Thymus (tissue), 14 donors: ENCODE measurements at places on chromosomes 3 and 15. TPM values are rescaled to one million over a fixed set of nuclear protein-coding genes. Genes with fewer than 3 reads are reported as not detected.

Gene MEX3B
- 4.1 TPM for total RNA-seq

Gene TRH
- total RNA-seq = 0.52 TPM

- DNase-seq = no peak
Measured at GRCh38 chr3:40407611-40408010, 20.6 kb downstream of the ENTPD3 start.

DNA sequence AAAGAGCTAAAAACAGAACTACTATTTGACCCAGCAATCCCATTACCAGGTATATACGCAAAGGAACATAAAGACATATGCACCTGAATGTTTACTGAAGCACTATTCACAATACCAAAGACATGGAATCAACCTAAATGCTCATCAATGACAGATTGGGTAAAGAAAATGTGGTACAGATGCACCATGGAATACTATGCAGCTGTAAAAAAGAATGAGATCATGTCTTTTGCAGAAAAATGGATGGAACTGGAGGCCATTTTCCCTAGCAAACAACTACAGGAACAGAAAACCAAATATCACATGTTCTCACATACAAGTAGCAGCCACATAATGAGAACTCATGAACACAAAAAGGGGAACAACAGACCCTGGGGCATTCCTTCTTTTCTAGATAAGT lies 208.9 kb upstream of the LRRFIP2 start:
- no peak for DNase-seq

GRCh38 chr3:45273681-45274515 lies 47.8 kb upstream of the TMEM158 start:
- no peak for DNase-seq

DNA sequence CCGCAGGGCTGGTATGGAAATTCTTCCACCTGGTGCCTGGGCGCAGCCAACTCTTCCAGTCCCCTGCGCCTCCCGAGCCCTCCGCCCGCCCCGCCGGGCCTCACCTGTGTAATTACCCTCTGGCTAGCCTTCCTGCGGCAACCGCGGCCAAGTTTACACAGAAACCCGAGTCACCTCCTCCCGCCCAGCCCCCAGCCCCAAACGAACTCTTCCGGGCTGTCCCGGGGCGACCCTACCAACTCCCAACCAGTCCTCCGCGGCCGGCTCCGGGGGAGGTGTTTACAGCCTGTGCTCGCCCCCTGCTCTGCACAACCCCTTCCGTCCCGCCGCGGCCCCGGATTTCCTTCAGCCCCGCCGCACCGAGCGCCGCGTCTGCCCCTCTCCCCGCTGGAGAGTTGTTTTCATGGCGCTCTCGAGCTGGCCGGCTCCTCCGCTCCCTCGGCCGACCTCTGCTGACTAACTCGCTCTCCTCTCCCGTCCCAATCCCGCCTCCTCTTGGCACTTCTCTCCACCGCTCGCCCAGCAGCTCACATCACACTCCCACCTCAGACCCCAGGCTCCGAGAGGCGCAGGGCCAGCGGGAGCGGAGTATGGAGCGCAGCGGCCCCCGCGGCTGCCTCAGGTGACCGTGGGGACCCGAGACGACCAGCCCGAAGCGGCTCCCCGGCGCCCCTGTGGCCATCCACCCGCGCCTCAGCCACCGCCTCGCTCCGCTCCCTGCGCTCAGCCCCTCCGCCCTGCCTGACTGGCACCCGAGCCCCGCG lies 538 bp downstream of the ATOSA start:
- peak; percentile 59 for DNase-seq

Gene IMPG2
- total RNA-seq = 0.52 TPM

Gene HYAL1
- 0.09 TPM for total RNA-seq

Gene AADAC
- total RNA-seq = 0.19 TPM

- DNase-seq = no peak
Measured at GRCh38 chr15:65081270-65081669, 4.7 kb downstream of the KBTBD13 start.

DNA sequence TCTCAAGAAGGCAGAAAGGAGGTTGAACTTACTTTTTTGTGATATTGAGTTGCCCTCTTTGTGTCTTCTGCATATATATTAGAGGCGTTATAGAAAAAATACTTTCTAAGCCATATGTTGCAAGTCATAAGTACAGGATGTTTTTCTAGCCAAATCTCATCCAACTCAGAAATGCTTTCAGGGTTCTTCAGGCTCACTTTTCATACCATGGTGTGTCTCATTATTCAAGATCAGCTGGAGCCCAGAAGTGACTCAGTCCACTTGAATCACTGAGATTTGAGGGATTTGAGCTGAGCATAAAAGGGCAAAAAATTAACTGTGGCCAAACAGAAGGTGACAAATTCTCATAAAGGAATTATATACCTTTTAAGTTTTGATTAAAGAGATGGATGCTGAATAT lies 157.3 kb downstream of the WNT5A start:
- no peak for DNase-seq

GRCh38 chr15:100692671-100693070 lies 90.3 kb downstream of the ASB7 start:
- no peak for DNase-seq

Gene ANKRD34C
- total RNA-seq = under 0.01 TPM

GRCh38 chr15:80780416-80781221 lies 1.4 kb downstream of the CEMIP start:
- DNase-seq = peak; percentile 38

DNA sequence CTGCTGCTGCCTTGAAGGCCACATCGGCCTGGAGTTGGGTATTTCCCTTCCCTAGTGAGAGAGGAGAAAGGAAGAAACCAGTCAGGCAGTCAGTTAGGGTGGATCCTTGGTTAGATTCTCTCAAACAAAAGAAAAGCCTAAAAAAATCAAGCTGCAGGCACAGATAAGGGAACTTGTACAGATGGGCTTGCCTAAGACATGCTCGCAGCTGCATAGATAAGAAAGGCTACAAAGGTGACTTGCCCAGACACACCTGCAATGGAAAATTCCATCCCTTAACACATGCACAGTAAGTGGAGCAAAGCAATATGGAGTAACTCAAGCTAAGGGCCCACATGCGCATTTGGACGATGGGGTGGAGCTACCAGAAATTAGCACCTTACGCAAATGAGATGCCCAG lies 199.7 kb upstream of the ARPP21 start:
- DNase-seq = peak; percentile 55

Gene BCL6
- total RNA-seq = 26.8 TPM

- DNase-seq = no peak
Measured at GRCh38 chr3:146796078-146796477, 190.9 kb upstream of the PLSCR5 start.

- DNase-seq = no peak
Measured at GRCh38 chr3:57616233-57616632, 19.1 kb upstream of the ARF4 start.

- no peak for DNase-seq
Measured at GRCh38 chr3:178146406-178146831, 389.8 kb upstream of the KCNMB2 start.

- DNase-seq = no peak
Measured at GRCh38 chr3:180516368-180516767, 85.6 kb upstream of the TTC14 start.

DNA sequence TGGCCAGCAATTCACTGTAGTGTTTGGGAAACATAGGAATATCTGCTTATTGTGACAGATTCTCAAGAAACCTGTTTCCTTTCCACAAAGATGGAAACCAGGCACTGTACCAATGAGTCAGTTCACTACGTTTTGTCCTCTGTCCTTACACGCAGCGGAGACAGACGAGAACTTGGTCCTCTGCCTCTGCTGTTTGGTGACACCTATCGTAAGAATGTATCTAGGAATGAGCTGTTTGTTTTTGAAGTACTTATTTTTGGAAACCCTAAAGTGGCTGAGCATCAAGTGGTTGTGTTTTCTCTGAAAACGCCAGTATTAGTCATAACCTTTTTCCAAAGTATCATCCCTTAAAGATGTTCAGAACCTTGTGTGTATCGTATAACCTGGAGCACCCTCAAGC lies 93.0 kb downstream of the PGPEP1L start:
- no peak for DNase-seq

DNA sequence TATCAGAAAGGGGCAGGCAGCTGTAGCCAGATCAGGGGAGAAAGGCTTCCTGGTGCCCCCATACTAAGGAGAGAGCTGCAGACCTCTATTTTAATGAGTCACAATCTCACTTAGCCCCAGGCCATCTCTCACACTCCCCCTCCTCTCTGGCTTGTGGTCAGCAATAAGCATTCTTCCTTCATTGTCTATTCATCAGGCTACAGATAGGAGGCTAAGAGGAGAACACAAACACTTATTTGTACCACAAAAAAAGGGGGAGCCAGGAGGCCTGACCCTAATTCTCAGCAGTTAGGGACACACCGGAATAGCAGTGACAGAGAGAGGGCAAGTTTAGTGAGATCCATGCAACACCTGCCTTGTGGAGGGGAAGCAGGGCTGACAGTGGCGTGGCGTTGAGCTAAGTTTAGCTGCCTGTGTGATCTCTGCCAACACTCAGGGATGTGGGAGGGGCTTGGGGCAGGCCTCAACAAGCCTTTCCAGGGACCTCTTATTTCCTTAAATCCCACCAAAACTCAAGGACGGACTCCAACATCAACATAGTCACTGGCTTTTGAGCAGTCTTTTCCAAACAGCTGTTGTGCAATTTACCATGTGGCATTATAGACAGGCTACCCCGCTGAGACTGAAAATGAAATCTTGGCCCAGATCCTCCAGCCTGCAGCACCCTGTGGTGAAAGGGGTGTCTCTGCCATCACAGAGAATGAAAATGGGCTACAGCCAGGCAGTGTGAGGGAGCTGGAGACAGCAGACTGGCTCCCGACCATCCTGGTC lies 191.9 kb upstream of the TSC22D2 start:
- no peak for DNase-seq

Gene ARNT2
- total RNA-seq = 1.4 TPM

- DNase-seq = no peak
Measured at GRCh38 chr3:55446850-55447249, 40.3 kb downstream of the WNT5A start.

- DNase-seq = peak; percentile 11
Measured at GRCh38 chr15:52529341-52529924, 753 bp upstream of the MYO5A start.

DNA sequence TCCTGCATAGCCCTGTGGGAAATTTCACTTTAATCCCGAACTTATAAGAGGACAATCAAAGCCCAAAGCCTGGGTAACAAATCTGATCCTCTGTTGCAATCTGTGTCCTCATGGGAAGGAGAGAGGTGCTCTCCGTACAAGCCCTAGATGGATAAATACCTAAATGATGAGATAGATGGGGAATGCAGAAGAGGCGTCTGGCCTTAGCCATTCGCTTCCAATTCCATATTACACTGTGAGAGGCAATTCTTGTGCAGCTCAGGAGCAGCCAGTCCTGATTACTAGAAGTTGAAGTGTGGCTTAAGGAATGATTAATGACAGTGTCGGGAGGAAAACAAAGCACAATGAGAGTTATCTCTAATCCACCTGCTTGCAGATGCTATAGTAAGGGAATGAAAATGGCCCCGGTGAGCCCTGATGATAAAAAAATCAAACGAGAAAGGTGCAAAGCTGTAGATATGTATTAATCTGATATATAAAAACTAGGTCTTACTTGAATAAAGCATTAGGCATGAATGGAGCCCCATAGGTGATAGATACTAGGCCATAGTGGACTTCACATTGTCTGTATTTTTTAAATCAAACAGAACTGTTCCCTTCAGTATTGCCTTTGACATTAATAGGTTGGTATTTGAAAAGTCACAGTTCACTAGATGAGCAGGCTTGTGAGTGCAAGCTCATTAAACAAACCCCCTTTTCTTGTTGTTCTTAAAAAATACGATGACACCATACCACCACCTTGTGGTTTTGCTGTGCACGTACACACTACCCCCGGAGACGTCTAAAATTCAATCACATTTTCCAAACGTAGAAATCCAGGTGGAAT lies 54.2 kb upstream of the TMCO5A start:
- peak; percentile 7 for DNase-seq

- DNase-seq = peak; percentile 49
Measured at GRCh38 chr15:82849556-82850512, 40.4 kb downstream of the WHAMM start.

DNA sequence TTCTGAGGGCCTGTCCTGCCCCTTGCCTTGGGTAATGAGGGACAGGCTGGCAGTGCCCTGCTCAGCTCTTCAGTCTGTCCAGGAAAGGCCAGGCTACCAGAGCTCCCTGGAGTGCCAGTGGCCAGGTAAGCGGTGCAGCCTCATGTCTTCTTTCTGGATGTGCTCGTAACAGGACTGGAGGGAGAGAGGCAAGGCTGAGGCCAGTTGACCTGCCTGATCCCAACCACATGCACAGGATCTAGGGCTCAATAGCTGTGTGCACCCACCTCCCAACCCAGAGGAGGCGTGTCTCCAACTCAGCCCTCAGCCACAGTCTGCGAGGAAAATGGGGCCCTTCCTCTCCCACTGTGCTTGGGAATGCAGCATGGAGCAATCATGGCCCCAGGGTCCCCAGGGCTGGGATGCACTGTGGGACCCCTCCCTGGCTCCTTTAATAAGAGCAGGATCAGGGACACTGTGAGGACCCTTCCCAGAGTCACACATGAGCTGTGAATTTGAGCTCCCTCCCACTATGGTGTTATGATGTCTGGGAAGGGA lies 22.5 kb downstream of the ALS2CL start:
- DNase-seq = no peak

GRCh38 chr3:47339951-47340350 lies 40.9 kb upstream of the PTPN23 start:
- no peak for DNase-seq

- DNase-seq = no peak
Measured at GRCh38 chr3:5186858-5187155, 700 bp upstream of the EDEM1 start.

DNA sequence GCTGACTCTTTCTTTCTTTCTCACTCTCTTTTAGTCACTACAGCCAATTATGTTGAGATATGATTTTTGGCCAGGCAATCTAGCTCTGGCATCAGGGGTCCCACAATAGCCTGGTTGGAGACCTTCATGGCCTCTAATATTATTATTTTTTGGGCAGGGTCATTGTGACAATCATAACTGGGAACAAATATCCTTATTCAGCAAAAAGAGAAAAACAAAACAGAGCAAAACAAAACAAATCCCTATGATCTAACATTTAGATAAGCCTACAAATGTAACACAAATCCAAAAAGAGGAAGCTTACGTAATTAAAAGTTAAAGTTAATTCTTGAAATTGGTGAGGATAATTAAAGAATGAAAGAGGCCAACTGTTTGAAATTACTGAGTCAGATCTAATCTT lies 640.0 kb downstream of the TUSC7 start:
- DNase-seq = no peak

DNA sequence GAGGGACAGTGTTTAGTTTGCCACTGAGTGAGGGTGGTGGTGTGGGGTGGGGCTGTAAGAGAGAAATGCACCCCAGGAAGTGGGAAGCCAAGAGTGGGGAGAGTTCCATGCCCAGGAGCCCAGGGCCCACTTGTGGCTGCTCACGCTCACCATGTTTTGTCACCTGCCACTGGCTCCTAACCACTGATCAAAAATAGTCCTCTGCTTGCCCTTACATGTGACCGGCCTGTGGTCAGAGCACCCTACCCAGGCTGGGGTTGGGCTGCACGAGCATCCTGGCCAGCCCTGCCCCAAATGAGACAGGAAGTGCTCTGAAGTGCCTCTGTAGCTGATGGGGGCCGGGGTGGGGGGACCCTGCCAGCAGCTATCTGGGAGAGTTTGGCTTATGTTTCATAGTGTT lies 216.3 kb downstream of the RPLP1 start:
- DNase-seq = no peak

Gene CP
- 0.19 TPM for total RNA-seq

Gene WDR72
- total RNA-seq = 0.28 TPM

- DNase-seq = no peak
Measured at GRCh38 chr15:57312318-57313133, 63.8 kb upstream of the CGNL1 start.

- DNase-seq = no peak
Measured at GRCh38 chr3:63800097-63800496, 19.0 kb upstream of the C3orf49 start.

Gene SCN11A
- total RNA-seq = 0.38 TPM

Gene XPC
- 19.1 TPM for total RNA-seq
